ENCODE measurements at places on chromosomes 2 and 18.

- no peak for DNase-seq
Observed at GRCh38 chr18:77223221-77223639, 26.4 kb upstream of the GALR1 start.

GRCh38 chr18:47254341-47254939, 3.0 kb upstream of the SKOR2 start:
- DNase-seq: peak; percentile 65

GRCh38 chr2:209367075-209367747, 56.6 kb upstream of the MAP2 start:
- DNase-seq: no peak

DNA sequence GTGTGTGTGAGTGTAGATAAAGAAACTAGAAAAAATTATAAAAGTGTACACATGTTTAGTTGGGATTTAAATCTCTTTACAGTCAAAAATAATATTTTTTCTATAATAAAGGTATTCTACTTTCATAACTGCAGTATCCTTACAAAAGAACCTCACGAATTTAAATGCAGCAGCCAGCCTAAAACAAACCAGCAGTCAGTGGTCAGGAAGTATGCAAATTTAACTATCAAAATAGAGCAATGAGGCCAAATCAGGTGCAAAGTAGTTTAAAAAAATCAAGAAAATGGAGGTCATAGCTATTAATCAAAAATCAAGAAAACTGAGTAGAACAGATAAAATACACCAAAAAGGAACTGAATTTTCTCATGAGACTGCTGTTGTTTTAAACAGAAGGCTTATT, 407.1 kb downstream of the CDH19 start:
- DNase-seq: no peak

DNA sequence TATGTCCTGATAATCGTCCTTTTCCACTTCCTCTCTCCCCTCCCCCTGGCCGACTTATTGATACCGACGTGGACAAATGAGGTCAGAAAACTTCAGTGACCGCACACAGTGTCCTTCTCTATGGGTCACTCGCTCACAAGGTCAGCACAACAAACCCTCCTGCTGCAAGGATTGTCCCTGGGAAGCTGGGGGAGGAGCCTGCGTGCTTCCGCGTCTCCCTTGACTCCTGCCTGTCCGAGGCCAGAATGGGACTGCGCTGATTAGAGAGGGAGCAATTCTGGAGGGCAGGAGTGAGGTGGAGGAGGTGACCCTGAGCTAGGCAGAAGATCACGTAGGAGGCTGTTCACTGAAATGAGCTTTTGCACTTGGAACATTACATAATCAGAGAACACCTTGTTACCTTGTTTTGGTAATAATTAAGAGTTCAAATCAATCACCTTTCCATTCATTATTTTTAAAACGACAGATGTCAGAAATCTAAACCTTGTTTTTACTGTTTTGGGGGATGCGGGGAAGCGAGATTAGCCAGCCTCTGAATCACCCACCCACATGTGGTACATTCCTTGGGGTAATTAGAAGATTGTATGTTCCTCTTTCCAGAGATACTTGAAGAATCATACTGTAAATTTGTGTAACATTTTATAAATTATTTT, 70.6 kb downstream of the CTAGE1 start:
- DNase-seq: no peak

DNA sequence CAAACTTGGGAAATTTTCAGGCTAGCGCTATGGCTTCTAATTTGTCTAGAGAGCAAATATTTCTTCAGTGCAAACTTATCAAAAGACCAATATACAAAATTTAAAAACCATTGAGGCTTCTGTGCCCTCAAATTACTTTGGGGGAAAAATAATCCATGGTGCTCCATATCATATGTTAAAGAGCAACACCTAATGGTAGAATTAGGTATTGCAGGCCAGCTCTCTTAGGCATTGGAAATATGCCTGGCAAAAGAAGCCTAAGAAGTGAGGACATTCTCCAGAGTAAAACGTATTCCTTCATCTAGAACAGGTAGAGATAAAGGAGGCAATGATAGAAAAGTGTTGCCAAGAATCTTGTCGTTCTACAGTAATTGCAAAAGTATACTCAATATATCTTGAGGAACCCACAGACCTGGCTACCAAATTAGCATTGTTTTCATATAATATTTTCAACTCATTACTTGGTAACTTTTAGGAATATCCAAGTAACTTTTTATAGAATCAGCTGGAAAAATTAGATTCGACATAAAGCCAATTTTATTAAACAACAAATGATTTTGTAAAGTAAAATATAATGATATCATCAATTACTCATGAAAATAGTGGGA, 401.1 kb downstream of the BCL11A start:
- peak; percentile 45 for DNase-seq

GRCh38 chr2:130951018-130951417, 114.3 kb downstream of the ARHGEF4 start:
- no peak for DNase-seq

GRCh38 chr2:47028171-47028570, 112.6 kb upstream of the MCFD2 start:
- DNase-seq: no peak

- no peak for DNase-seq
Observed at GRCh38 chr2:71830497-71831192, 317.0 kb downstream of the CYP26B1 start.

GRCh38 chr2:239118675-239119211, 270.9 kb downstream of the TWIST2 start:
- DNase-seq: no peak

All from ACHN (cell line).